Stimulated activated CD4-positive, alpha-beta T cell treated with anti-CD3 and anti-CD28 coated beads, Interleukin-1b, Interleukin-23, amount 100 ng/mL, for 4 hours (primary cell): ENCODE measurements at places on chromosomes 2 and 18.

GRCh38 chr2:227482638-227483340 is 10.8 kb downstream of the AGFG1 start:
- no peak for DNase-seq

GRCh38 chr2:61460163-61460562 is 10.7 kb downstream of the USP34 start:
- no peak for DNase-seq

- no peak for DNase-seq
These were observed 60.3 kb upstream of the AGPS start for GRCh38 chr2:177332026-177332991.

GRCh38 chr2:202317080-202317857 is 51.7 kb downstream of the NOP58 start:
- no peak for DNase-seq

GRCh38 chr2:54984476-54984875 is 65.8 kb downstream of the RTN4 start:
- no peak for DNase-seq

DNA sequence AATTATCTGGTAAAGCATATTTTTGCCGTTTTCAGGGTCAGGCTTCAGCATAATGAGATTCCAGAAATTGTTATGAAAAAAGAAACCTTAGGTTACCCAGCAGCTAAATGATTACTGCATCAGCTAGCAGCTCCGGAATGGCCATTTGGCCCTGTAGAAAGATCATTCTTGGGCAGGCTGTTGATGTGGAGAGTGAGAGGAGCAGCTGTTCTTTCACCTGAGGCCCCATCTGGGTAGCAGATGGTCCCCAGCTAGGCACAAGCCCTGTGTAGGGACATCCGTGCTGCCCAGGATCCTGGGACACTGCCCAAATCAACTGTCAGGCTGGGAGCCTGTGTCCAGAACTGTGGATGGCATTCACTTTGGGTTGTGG is 61.8 kb downstream of the NEDD4L start:
- DNase-seq: no peak

DNA sequence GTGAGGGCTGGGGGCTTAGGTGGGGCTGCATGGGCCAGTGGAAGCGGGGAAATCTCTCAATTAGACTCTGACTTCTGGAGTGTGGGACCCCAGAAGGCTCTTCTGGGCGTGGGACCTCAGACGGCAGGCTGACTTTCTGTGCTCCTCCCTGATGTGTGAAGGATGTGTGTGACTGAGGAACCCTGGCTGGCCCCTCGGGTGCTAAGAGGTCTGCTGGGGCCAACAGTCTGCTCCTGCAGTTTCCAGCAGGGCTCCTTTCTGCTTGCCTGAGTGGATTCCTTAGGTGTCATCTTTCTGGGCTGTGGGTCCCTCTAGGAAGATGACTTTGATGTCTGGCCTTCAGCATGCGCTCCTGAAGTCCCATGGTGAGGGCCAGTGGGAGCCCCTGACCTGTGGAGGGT is 167.5 kb downstream of the DYSF start:
- DNase-seq: no peak

GRCh38 chr18:2573408-2573807 is 2.1 kb downstream of the NDC80 start:
- no peak for DNase-seq

DNA sequence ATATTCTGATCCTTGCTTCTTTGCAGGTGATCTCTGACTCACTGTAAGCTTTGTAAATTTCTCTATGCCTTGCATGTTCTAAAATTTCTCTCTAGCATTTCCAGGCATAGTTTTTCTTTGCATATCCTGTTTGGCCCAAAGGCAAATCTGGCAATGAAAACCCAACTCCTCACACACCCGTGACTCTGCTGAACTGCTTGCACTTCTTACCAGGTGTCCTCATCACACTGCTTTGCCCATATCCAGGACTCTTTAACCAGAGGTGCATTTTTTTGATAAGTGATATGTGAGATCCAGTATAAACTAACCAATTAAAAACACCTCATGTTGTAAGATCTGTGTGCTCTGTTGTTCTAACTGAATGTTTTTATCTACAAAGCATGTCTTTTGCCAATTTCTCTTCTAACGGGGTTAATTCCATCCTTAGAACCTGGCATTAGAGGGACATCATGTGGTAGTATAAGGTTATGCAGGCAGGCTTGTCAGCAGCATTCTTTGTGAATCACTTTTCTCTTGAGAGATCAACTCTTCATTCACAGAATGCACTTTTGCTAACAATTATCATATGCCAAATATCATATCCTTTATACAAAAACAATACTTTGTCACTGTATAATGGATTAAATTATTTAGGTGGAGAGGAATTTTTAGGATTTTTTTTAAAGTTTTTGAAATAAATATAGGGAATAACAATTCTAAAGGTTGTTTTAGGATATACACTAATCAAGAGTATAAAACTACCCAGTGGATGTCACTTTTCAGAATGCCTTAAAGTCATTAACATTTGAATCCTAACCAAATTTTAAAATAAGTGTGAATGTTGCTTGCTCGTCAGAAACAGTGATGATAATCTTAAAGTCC is 20.8 kb upstream of the TMX3 start:
- no peak for DNase-seq

GRCh38 chr2:15980605-15981098 is 40.3 kb downstream of the MYCN start:
- no peak for DNase-seq

DNA sequence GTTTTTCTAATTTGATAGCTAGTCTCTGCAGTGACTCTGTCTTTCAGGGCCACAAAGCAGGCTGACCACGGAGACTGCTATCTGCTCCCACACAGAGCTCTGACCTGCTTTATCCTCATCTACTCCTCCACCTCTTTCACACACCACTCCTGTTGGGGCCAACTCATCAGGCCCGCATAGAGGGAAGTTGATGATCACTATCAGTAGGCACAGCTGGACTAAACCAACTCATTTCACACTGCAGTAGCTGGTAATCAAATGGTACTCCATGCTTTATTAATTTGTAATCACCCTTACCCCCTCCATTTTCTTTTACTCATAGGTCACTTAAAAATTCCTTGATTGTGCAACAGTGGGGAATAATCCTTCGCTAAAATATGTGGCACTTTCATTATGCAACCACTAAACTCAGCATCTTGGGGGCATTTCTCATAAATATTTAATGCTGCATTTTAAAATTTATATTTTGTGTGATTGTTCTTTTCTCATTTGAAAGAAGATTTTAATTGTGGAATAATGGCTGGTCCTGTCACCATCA is 249.8 kb upstream of the GCFC2 start:
- DNase-seq: no peak

- no peak for DNase-seq
These were observed 34.1 kb downstream of the INO80D start for GRCh38 chr2:206051912-206052311.

DNA sequence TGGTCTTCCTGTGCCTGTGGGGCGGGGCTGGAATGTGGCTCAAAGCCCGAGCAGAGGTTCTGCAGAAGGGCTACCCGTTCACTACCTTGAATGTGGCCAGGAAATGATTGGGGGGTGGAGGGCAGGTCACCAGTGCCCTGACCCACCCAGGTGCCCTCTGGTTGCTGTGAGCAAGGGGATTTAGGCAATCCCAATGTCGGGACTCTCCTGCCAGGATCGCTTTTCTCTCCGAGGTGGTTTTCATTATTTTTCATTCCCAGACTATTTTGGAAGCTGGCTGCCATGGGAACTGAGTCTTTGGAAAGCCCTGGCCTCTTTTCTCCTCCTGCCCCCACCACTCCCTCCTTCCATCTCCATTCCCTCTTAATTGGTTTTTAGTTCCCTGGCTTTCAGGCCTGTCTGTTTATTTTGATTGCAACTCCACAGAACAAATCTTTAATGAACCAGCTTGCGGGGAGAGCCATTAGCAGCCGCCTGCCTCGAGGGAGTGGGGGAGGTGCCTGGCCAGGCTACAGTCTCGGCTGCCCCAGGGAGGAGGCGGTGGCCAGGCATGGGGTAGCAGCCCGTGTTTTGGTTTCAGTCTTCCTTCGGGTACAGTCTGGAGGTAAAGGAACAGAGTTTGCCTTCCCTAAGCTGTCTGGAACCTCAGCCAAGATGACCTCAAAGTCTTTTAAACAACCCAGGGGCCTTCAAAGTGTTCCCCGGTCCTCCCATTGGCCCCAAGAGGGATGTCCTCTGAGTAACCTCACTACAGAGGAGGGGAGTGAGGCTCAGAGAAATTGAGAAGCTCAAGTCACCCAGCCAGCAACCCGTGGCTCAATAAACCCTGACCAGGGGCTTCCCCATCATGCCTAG is 114.4 kb upstream of the HAAO start:
- no peak for DNase-seq

DNA sequence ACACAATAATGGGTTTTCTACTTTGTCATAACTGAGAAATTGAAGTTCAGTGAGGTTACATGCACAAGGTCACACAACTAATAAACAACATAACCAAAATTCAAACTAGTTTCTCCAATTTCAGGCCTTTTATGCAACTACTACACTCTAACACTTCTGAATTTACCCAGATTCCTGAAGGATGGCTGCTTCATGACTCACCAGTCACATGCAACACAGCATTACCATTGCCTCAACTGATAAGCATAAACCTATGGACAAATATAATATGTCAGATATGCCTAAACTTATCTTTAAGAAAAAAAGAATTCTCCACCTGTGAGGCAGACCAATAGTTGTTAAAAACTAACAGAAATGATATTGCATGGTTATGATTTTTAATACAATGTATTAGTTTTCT is 586.5 kb upstream of the SLC8A1 start:
- no peak for DNase-seq

DNA sequence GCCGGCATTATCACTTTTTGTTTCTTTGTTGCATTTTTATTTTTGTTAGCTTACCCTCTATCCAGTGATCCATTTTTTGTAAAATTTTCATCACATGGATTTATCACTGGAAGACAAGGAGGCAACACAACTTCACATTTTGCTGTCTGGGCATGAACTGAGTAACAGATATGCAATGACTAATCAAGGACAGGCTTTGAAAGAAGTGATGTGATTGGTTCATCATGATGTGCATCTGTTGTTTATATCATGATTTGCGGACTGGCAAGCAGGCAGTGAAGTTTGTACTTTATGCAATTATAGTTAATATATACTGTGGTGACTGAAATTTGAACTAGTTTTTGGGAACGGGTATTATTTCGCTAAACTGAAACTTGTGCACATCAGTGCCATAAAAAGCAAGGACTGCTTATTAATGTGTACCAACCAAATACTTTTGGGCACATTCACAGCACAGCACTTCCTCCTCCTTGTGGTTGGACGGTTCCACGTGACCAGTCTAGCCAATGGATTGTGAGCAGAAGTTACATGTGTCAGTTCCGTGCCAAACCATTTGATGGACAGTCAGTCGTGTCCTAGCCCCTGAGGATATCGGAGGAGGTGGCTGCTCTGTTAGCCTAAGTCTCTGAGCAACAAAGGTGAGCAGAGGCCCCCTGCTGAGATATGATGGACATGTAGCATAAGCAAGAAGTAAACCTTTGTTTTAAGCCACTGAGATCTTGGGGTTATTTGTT is 201.4 kb upstream of the SIX2 start:
- no peak for DNase-seq

DNA sequence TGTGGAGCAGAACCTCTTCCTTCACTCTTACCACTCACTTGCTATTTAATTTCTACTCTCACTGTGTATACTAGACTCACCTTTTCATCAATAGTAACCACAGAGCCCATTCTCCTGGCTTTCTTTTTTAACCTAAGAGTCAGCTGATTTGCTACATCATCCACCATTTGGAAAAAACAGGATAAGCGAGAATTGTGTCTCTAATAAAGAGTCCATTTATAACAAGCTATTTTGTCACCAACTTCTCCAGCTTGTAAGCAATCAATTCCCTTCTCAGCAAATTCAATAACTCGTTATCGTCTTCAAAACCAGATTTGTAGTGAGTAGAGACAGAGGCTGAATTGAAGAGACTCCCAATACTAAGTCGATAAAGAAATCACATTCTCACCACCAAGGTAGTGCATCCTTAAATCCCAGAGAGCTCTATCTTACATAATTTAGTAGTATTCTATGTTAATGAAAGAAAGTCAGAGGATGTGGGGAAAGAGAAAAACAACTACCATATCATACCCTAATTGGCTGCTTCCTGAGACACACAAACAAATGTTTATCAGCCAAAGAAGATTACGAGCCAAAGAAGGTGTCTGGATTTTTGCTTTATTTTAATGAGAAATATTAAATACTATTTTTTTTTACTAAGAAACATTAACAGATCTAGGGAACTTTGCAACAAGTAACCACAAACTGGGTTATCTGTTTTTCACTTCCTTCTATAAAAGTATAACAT is 52.5 kb upstream of the SPTBN1 start:
- no peak for DNase-seq

DNA sequence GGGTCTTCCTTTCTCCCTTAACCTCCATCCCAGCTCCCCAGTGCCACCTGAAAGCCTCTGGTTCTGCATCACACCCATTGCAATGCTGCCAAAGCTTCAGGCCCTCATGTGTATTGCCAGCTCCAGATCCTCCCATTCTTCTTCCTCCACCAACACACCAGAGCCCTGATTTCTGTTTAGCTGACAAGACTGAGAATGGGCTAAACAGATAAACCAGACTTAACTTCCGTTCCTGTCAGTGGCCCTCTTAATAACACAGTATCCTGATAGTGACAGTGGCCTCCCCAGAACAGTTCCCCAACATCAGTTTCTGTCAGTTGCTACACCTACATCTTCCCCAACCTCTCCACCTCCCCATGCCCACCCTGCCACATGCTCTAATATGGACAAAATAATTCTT is 31.3 kb upstream of the C1D start:
- DNase-seq: no peak

DNA sequence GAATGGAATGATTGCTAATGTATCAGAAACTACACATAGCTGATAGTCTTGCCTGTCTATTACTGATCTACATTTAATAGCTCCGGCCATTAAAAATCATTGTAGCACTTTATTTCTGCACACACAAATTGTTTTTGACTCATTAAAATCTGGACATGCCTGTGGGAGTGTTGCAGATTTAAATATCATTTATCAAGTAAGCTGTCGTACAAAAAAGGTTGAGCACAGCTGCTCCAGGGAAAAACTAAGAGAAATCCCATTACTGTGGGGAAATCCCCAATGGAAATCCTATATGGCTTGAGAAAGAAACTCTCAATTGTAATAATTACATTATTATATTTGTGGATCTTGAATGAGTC is 99.6 kb upstream of the CERS6 start:
- no peak for DNase-seq

DNA sequence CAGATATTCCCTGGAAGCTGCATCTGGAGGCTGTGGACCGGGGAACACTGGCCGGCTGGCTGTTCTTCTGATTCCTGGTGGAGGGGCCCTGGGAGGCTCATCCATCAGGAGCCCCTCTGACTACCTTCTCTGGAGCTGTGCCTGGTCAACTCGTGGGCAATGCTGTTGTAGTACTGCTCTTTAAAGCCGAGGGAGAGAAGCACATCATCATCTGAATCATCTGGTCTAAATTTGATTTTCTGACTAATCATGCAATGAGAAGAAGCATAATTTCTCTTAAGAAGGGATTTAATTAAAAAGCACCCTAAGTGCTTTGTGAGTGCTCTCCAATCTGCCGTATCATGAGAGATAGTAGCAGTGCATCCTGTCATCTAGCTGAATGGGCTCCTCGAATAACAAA is 229.5 kb downstream of the FHOD3 start:
- no peak for DNase-seq
